ENCODE measurements at places on chromosomes 7 and 10. TPM values are rescaled to one million over a fixed set of nuclear protein-coding genes. Genes with fewer than 3 reads are reported as not detected.

- DNase-seq: no peak
- no peak overlapping the region for H3K4me3 ChIP-seq
- no peak overlapping the region for H3K27ac ChIP-seq
Observed at GRCh38 chr10:91103384-91104192, 116.9 kb upstream of the PCGF5 start.

DNA sequence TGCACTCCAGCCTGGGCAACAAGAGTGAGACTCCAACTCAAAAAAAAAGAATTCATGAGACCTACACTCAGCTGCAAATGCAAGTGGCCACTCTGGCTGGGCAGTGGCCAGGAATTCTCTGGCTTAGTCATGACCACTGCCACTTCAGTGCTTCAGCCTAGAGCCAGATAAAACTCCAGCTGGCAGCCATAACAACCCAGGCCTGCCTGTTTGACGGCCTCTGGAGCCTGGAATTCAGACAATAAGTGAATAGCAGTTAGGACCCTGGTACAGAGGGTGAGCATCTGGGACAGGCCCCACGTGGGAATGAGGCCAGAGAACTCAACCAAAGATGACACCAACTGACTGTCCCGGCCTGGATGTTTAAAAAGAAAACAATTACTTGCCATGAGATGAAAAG, 18.9 kb downstream of the RCC1L start:
- H3K4me1 ChIP-seq: no peaks in the 10 kb centered on the region
- no peak overlapping the region for H3K4me3 ChIP-seq
- H3K27me3 ChIP-seq: no peaks in the 10 kb centered on the region
- DNase-seq: no peak
- peaks cover 17% of the 10 kb centered on the region for H3K36me3 ChIP-seq
- H3K27ac ChIP-seq: no peak overlapping the region

GRCh38 chr10:13079776-13080050, 20.2 kb upstream of the OPTN start:
- peaks cover 3% of the 10 kb centered on the region for H3K36me3 ChIP-seq
- H3K27me3 ChIP-seq: peaks cover 11% of the 10 kb centered on the region
- no peak for DNase-seq
- no peaks in the 10 kb centered on the region for H3K4me1 ChIP-seq
- H3K27ac ChIP-seq: no peak overlapping the region

GRCh38 chr10:88672041-88672440, 7.8 kb downstream of the LIPF start:
- DNase-seq: no peak
- no peaks in the 10 kb centered on the region for H3K4me1 ChIP-seq
- no peaks in the 10 kb centered on the region for H3K27me3 ChIP-seq

- no peak overlapping the region for H3K27ac ChIP-seq
- peaks cover 12% of the 10 kb centered on the region for H3K36me3 ChIP-seq
- no peaks in the 10 kb centered on the region for H3K4me1 ChIP-seq
- no peaks in the 10 kb centered on the region for H3K27me3 ChIP-seq
- no peak overlapping the region for H3K4me3 ChIP-seq
Observed at GRCh38 chr7:133936074-133936473, 191.1 kb upstream of the LRGUK start.

- DNase-seq: no peak
- no peaks in the 10 kb centered on the region for H3K4me1 ChIP-seq
- H3K36me3 ChIP-seq: no peaks in the 10 kb centered on the region
Observed at GRCh38 chr7:45983720-45984255, 62.7 kb upstream of the IGFBP3 start.

Gene TAS2R40
- not detected for total RNA-seq

GRCh38 chr7:106068538-106068961, 43.6 kb downstream of the SYPL1 start:
- H3K27ac ChIP-seq: no peak overlapping the region
- no peak for DNase-seq
- H3K36me3 ChIP-seq: no peaks in the 10 kb centered on the region
- peaks cover 41% of the 10 kb centered on the region for H3K4me1 ChIP-seq
- H3K27me3 ChIP-seq: no peaks in the 10 kb centered on the region
- H3K4me3 ChIP-seq: no peak overlapping the region

DNA sequence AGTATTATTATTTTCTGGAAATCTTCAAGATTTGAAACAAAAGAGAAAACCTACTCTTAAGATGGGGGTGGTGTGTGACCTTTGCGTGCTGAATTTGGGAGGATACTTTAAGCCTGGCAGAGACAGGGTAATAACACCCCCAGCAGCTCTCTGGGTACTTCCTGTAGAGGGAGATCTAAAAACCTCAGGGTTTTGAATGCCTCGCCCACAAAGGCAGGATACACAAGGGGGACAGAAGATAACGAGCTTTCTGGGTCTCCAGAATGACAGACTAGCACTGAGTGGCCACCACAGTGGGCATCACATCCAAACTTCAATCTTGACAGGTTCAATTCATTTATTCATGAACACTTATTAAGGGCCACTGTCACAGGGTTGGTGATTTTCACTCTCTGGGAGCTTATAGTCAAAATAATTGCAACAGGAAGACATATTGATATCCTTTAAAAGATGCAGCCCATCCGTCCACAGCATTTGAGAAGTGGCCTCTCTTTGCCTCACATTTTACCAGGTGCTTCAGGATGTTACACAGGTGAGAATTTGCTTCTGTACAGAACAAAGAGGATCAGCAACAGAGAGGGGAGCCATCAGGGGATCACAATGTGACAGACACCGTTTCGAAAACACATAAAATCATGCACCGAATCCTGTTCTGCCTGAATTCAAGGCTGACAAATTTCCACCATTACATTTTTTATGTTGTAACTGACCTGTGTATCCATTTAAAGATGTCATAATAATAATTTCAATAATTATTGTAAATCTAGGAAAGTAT, 14.3 kb downstream of the CPA1 start:
- no peaks in the 10 kb centered on the region for H3K27me3 ChIP-seq
- H3K36me3 ChIP-seq: no peaks in the 10 kb centered on the region
- H3K4me3 ChIP-seq: peak overlapping the region; percentile 5
- peaks cover 15% of the 10 kb centered on the region for H3K4me1 ChIP-seq
- peak overlapping the region; percentile 22 for H3K27ac ChIP-seq
- peak; percentile 21 for DNase-seq

DNA sequence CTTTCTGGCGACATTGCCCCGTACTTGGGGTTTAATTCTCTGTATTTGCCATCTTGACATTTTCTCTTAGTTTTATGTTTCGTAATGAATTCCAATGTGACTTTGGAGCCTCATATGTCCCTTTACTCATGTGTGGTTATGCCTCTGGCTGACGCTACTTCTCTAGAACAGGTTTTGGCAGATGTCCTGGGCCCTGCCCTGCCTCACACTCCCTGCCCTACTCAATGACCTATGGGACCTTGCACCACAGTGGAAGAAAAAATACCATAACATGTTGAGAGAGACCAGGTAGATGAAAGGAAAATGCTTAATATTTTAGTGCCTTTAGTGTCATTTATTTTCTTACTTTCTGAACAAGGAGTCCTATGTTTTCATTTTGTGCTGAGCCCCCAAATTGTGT, 400.5 kb downstream of the TFEC start:
- no peak overlapping the region for H3K27ac ChIP-seq
- DNase-seq: no peak
- no peaks in the 10 kb centered on the region for H3K36me3 ChIP-seq
- H3K4me3 ChIP-seq: no peak overlapping the region
- H3K27me3 ChIP-seq: no peaks in the 10 kb centered on the region
- no peaks in the 10 kb centered on the region for H3K4me1 ChIP-seq

DNA sequence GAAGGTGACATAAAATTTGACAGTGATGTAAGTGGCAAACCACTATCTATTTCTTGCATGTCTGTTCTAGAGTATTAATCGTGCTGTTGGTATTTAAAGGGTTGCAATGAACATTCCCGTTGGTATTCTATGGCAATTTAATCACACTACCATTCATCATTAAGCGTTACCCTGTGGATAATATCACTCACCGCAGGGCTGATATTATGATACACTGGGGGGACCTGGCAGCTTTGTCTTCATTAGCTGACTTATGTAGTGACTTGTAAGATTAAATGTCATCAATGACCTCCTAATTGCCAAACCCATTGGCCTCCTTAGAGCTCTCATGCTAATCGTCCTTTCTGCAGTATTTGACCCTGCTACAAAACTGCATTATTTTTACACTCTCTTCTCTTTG, 624.5 kb upstream of the VSTM2A start:
- H3K4me3 ChIP-seq: no peak overlapping the region
- no peaks in the 10 kb centered on the region for H3K4me1 ChIP-seq
- no peak for DNase-seq

Gene FGL2
- 2.9 TPM for total RNA-seq

Gene ZNRF2
- 38.4 TPM for total RNA-seq

Gene CD36
- total RNA-seq: 0.39 TPM

Gene GRM3
- not detected for total RNA-seq

GRCh38 chr7:147053746-147054145, 937.1 kb downstream of the CNTNAP2 start:
- H3K27ac ChIP-seq: no peak overlapping the region
- no peaks in the 10 kb centered on the region for H3K36me3 ChIP-seq
- no peaks in the 10 kb centered on the region for H3K4me1 ChIP-seq
- DNase-seq: no peak

DNA sequence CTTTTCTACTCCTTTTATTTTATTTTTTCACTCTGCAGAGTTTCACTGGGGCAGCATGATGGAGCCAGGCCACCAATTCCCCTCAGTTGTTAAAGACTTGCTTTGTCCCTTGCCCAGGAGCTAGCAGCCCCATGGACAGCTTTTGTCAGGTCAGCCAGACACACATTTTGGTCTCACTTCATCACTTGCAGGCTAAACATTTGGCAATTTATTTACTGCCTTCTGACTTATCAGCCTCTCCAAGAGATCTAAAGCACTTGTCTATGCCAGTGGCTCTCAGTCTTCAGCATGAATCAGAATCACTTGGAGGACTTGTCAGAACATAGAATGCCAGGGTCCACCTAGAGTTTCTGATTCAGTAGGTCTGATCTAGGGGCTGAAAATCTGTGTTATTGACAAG, 66.4 kb upstream of the GDF10 start:
- no peak overlapping the region for H3K27ac ChIP-seq
- H3K4me3 ChIP-seq: no peak overlapping the region
- no peaks in the 10 kb centered on the region for H3K27me3 ChIP-seq
- no peak for DNase-seq
- H3K36me3 ChIP-seq: no peaks in the 10 kb centered on the region
- H3K4me1 ChIP-seq: peaks cover 7% of the 10 kb centered on the region

- no peak overlapping the region for H3K27ac ChIP-seq
- DNase-seq: no peak
- no peaks in the 10 kb centered on the region for H3K36me3 ChIP-seq
- peaks cover 2% of the 10 kb centered on the region for H3K27me3 ChIP-seq
- no peak overlapping the region for H3K4me3 ChIP-seq
Observed at GRCh38 chr10:104367904-104368303, 14.3 kb downstream of the CFAP58 start.

Measured in T-cell (primary cell).